ENCODE measurements at places on chromosomes 5 and 9. TPM values are rescaled to one million over a fixed set of nuclear protein-coding genes. Genes with fewer than 3 reads are reported as not detected.

DNA sequence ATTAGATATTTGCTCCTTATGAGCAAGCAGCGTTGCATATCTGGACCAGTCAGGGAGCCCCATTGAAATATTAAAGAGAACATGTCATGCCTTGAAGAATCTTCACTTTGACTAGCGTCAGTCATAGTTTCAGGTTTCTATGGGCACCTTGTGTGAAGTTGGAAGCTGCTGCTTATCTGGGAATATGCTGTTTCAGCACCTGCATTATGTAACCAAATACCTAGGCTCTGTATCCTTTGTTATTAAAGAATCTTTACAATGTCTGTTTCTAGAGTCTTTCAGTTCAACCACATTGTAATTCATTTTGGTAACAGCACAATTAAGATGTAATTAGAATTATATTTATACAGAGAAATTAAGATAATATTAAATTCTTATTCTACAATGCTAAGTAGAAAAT, 818.8 kb upstream of the TYRP1 start:
- DNase-seq, result no peak

DNA sequence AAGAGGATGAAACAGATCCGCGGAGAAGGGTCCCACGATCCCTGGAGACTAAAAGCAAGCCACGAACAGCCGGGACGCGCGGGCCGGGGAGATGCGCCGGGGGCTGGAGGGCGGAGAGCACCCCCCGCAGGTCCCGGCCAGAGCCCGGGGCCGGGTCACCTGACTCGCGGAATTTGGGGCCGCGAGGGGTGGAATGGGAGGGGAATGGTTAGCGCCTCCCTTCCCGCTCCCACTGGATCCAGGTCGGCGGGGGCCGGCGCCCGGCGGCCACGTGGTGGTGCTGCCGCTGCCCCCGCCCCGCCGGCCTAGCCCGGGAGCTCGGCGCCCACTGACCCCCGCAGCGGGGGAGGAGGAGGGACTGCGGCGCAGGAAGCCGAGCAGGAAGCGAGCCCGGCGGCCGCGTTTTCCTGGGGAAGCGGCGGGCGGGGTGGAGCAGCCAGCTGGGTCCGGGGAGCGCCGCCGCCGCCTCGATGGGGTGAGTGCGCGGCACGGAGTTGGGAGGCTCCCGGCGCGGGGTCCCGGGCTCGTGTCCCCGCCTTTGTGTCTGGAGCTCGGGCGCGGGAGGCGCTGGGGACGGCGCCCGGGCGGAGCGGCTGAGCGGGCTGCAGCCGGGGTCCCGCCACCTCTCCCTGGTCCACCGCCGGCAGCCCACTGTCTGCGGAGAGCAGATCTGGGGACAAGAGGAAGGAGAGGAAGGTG, at the start of gene RAI14:
Gene RAI14, plus strand, starts transcription at position 328 of the 699 bp plus-strand sequence. CDS start 30,592 bp downstream, outside the sequence.
- peak; percentile 84 for DNase-seq

GRCh38 chr9:7665874-7666273, 133.7 kb downstream of the DMAC1 start:
- no peak for DNase-seq

- no peak for DNase-seq
Observed at GRCh38 chr9:32503008-32503407, 23.0 kb downstream of the RIGI start.

- no peak for DNase-seq
Observed at GRCh38 chr5:117394506-117395157, 820.0 kb upstream of the SEMA6A start.

GRCh38 chr9:125398243-125398642, 136.6 kb downstream of the GAPVD1 start:
- DNase-seq, result no peak

DNA sequence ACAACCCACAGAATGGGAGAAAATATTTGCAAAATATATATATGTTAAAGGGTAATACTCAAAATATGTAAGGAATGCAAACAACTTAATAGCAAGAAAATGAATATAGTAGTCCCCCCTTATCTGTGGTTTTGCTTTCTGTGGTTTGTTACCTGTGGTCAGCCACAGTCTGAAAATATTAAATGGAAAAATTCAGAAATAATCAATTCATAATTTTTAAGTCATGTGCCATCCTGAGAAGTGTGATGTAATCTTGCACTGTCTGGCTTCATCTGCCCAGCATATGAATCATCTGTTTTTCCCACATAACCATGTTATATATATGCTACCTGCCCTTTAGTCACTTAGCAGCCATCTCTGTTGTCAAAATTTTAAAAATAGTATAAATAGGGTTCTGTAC, 11.7 kb downstream of the CER1 start:
- DNase-seq, result no peak

DNA sequence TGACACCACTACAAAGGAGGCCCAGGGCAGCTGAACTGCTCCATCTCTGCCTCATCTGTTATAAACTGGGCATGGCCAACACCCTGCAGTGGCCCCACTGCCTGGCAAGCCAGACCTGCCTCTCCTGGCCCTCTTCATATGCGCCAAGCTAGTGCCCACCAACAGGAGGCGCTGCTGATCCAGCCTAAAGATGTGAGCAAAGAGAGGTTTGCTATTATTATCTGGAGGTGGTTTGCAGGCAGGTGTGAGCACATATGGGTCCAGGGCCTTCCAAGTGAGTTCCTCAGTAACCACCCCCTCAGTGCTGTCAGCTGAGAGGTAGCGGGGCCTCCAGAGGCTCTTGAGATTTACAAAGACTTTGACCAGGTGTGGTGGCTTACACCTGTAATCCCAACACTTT, 232.2 kb downstream of the SYK start:
- DNase-seq, result no peak

GRCh38 chr9:135169709-135170226, 82.3 kb downstream of the OLFM1 start:
- DNase-seq, result no peak

- DNase-seq, result no peak
Observed at GRCh38 chr5:4939042-4939781, 200.9 kb upstream of the ADAMTS16 start.

DNA sequence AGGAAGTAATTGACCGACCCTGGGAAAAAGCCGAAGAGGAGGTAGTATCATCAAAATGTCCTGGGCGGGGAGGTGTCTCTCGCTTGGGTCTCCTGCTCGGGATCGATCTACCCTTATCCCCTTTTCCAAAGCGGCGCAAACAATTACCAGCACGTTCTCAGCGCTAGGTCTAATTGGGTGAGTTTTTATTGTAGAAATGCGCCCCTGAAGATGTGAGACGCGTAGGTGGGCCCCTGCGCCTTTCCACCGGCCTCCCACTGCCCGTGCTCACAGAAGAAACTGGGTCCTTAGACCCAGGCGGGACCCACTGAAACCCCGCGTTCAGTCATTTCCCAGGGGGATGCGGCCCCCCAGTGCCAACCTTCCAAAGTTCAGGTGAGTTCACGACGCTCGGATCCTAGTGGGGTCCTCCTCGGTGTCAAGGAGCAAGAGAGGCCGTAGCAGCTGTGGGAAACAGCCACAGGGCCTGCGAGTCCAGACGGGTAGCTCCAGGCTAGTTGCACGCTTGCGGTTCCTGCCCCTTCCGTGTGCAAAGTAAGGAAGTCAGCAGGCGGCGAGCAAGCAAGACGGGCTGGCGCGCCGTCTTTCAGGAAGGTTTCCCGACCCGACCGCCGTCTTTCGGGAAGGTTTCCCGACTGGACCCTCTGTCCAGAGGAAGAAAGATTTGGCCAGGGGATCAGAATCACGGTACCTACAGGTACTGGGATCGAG, 1.5 kb downstream of the SMIM32 start:
- no peak for DNase-seq

GRCh38 chr5:16350816-16351215, 114.8 kb downstream of the ZNF622 start:
- no peak for DNase-seq

DNA sequence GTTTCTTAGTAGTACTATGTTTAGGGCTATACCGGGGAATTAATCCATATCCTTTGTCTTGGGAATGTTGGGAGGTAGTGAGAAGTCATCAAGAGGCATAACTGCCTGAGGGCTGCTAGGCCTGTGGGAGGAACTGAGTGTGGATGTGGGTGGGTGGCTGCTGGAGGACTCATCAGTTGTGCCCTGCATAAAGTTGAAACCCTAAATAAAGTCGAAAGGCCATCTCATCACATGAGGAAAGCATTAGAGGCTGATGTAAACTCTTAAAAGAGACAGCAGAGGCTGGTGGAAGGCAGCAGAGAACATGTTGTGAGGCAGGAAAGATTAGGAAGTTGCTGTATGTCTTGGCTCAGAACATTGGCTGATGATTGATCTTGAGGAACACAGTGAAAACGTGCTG, 143.8 kb downstream of the MAST4 start:
- DNase-seq, result no peak

DNA sequence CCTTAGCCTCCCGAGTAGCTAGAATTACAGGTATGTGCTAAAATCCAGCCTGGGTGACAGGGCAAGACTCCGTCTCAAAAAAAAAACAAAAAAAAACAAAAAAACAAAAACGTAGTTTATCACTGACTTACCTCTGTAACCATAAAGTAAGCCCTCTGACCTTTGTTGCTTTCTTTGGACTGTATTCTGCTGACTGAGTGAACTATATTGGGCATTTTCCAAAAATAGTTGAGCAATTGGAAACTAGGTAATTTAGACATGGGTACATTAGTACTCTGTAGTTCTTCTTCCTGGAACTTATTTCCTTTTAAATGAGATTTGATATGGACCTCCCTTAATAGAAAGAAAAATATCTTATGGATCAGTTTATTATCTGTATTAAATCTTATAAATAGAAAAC, 66.6 kb downstream of the ANKHD1 start:
- no peak for DNase-seq

DNA sequence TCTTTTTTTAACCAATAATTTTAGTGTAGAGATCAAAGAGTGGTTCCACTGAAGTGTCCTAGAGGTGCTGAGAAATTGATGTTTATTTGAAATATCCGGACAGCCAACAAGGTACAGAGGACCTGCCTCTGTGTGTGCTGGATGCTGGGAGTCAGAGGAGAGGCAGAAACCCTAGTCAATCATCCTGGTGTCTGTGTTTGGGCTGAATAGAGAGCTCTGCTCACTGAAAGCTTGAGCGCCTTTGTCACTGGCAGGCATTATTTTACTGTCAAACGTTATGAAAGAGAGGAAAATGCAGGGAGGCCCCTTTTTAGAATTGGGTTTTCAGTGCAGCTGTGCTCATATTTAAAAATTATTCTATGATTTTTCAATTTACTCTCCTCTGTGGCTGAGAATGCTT, 480.3 kb upstream of the TYRP1 start:
- no peak for DNase-seq

- DNase-seq, result no peak
Observed at GRCh38 chr5:177430140-177430951, 3.9 kb downstream of the GRK6 start.

DNA sequence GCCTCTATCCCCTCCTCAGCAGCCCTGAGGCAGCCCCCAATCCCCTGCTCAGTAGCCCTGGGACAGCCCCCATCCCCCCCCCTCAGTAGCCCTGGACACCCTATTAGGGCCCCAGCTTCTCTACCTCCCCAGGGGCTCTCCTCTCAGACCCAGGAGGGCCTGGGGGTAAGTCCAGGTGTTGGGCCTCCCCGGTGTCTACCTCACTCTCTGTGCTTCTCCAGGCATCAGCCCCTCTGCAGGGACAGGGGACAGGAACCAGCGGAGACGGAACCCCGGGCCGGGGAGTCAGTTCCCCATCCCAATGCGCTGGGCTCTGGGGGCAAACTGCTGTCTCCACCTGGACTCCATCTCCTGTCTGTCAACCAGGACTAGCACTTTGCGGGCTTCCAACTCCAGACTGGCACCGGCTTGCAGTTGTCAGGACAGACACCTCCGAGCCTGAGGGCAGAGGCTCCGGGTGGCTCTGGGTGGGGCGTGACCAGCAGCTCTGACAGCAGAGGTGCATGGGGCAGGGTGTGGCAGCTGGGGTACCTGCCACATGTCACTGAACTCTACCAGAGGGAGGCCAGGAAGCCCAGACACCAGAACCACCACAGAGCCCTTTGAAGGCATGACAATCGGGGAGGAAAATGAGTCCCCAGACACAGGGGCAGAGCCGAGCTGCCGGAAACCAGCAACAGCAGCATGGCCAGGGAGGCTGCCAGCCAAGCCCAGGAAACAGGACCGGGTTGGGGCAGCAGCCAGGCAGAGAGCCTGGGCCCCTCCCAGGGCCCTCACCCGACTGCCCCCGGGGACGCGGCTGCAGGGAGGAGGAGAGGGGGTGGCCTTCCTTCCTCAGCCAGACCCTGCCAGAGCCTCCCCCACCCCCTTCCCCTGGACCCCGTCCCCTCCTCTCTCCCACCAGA, 17.7 kb upstream of the UBAC1 start:
- DNase-seq, result peak; percentile 50

GRCh38 chr9:268616-269015, 54.0 kb downstream of the DOCK8 start:
- no peak for DNase-seq

DNA sequence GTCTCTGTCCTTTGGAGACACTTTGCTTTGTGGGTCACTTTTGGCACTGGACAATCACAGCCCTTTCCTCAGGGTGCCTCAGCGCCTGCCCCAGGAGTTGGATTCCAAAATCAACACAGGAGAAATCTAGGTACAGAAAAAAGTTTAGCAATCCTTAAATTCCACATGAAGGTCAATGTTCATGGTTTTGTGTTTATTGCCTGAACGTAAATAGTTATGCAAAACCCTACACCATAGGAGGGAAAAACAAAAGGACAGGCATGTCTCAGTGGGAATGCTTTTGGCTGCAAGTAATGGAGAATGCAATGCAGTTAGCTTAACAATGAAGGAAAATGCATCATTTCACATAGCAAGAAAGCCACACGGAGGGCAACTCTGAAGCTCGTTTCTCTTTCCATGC, 6.5 kb upstream of the HMCN2 start:
- no peak for DNase-seq

GRCh38 chr5:33080287-33080686, 360.5 kb upstream of the TARS1 start:
- DNase-seq, result no peak

GRCh38 chr9:133882849-133883755, 109.0 kb downstream of the VAV2 start:
- no peak for DNase-seq

GRCh38 chr5:91794455-91794854, 411.3 kb upstream of the ARRDC3 start:
- DNase-seq, result no peak

The CDX1 gene
- total RNA-seq, result not detected

The SHOC1 gene
- not detected for total RNA-seq

The DNAJB5 gene
- 48.7 TPM for total RNA-seq

The ZNF622 gene
- total RNA-seq, result 51.7 TPM

The ELOVL7 gene
- 0.73 TPM for total RNA-seq

The SLC36A2 gene
- 1.2 TPM for total RNA-seq

The HEMGN gene
- total RNA-seq, result not detected

The DMRT2 gene
- total RNA-seq, result not detected

All from Right ventricle myocardium superior (tissue), 1 donor.